Stimulated activated CD4-positive, alpha-beta T cell treated with anti-CD3 and anti-CD28 coated beads, Interleukin-2, amount 100 ng/mL, for 24 hours (primary cell): ENCODE measurements at places on chromosomes 12 and 14.

DNA sequence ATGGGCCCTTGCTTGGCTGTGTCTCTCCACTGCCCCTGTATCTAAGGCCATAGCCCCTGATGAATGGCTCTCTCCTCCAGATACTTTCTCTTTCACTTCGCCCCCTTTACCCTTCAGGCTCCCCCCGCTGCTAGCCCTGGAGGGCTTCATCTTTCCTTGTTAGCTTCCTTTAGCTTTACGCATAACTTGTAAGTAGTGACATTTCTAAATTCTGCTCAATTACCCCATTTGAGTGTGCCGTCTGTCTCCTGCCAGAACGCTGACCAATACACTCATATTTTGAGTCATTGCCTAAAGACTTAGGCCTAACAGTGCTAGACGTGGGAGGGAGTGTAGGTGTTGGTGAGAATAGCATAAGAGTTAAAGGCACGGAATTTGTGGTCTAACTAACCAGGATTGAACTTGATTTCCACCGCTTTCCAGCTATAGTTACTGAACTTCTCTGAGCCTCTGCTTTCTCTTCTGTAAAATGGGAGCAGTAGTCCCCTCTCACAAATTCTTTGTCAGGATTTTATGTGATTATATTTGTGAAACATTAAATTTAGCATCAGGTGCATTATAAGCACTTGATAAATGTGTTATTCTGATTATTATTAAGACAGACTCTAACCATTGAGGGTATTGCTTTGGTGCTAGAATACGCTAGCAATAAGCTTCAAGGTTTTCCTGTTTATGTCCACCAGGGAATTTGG, 129.3 kb downstream of the ZFP36L1 start:
- peak; percentile 69 for DNase-seq

- peak; percentile 53 for DNase-seq
Measured at GRCh38 chr12:120496413-120497340, 764 bp downstream of the DYNLL1 start.

DNA sequence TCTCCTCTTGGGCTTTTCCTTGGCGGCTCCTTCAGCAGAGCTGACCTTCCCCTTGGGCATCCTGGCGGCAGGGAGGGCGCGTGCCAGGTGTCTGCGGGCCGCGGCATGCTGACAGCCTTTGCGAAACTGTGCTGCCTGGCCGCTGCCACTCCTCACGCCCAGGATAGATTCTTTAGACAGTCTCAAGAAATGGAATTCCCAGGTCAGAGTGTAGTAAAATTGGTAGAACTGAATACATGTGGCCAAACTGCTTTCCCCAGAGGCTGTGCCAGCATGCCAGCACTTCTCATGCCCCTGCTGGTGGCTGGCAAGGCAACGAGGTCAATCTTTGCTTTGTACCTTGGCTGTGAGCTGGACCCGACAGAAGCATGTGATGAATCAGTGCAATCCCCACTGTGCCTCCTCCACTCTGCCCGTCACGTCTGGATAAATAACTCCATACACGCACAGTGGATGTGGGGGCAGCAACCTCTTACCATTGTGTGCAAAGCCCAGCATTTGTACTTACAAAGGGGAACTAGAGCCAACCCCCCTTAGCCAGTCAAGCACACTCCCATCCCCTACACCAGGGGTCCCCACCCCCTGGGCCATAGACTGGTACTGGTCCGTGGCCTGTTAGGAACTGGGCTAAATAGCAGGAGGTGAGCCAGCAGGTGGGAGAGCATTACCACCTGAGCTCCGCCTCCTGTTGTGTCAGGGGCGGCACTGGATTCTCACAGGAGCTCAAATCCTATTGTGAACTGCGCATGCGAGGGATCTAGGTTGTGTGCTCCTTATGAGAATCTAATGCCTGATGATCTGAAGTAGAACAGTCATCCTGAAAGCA, 90.9 kb downstream of the ACTN1 start:
- no peak for DNase-seq

DNA sequence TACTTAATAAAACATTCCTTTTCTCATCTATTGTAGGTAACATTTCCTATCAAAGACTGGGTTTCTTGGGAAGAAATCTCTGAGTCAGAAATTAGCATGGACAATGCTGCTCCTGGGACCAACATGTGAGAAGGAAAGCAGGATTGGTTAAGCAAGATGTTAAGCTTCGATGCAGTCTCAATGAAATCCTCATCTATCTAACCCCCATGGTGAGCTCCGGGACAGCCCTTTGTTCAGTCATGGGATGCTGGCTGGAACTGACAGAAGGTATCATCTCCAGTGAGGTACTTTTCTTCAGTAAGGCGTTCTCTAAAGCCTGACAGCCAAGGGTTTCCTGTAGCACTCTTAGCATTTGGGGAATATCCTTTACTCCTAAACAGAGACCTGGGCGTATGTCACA, 82.8 kb upstream of the SINHCAF start:
- DNase-seq: no peak

- no peak for DNase-seq
Measured at GRCh38 chr14:101034986-101035385, 131.5 kb upstream of the RTL1 start.

DNA sequence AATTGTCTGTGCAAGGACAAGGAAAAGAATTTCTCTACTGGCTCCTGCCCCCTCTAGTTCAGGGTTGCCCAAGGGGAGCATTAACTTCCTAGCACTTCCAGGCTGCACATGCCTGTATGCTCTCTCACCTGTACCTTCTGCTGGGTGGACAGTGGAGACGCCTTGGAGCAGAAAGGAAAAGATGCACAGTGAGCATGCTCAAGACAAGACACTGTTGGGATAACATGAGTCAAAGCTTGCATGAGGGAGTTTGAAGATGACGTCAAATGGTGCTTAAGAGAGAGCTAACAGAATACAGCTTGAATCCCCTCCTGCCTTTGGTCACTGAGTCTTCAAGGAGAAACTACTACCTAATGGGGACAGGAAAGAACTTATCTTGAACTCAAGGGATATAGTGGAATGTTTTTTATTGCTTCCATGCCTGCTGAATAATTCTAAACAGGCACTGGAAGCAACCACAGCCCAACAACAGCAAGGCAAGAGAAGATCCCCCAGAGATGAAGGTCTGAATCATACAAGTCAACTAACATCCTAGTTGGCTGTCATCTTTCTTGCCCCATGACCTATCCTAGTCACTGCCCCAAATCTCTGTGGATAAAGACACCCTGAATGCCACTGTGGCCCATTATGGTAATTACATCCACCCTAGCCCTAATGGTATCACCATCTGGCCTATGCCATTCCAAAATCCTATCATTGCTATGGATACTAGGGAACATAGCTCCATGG, 23.5 kb downstream of the RPS6KA5 start:
- DNase-seq: no peak

DNA sequence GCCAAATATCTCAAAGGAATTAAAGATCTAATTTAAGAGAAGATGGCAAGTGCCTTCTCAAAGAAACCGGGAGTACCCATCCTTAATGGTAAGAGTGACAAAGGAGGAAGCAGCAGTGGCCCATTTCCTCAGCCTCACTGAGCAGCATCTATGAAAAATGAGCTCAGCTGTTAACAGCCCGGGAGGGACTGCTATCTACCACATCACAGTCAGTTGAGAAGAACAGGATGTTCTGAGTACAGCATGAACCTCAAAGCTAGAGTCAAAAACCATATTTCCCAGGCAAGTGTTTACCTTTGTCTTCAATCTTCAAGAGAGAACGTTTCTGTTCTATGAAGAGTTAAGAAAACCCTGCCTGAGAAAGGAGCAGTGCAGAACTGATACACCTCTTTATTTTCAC, 115.0 kb downstream of the BTG1 start:
- peak; percentile 25 for DNase-seq
